Right hindlimb (tissue), 1 donor: ENCODE measurements at places on chromosomes 11 and 22.

- no peak for DNase-seq
Observed at GRCh38 chr11:77123591-77123990, 4.5 kb upstream of the MYO7A start.

DNA sequence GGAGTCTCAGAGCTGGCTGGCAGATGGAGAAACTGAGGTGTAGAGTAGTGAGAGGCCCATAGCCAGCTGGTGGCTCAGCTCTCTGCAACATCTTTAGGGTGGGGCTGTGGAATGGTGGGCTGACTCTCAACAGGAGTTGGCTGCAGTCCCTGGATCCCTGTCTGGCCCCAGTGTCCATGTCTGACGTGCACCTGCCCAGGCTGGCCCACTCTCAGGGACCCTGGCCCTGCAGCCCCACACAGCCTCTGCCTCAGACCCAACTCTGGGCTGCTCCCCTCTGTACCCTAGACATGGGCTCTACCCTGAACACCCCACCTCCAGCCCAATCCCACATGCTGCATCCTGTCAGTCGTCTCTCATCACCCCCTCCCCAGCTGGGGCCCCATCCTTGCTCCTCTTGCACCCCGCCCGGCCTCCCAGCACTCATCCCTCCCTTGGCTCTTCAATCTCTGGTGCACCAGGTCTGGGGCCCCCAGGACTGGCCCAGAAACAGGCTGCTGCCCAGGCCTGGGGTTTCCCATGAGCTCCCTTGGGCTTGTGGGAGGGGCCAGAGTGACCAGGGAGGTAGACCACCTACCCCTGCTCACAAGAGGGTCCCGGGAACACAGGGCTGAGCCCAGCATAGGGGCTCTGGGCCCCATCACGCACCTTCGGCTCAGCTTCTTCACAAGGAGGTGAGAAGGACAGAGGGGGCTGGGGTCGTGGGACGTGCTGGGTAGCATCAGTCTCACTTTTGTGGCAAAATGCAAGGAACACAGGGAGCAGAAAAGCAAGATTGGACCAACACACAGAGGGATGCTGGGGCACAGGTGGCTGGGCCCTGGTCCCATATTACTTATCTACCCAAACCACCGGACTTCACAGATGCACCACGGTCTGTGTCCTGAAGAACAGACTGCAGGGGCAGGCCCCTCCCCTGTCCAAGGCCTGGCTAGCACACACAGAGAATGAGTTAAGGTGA, 31.5 kb downstream of the ARVCF start:
- DNase-seq = peak; percentile 16

GRCh38 chr22:37282385-37282677, at the start of gene CYTH4:
Gene CYTH4, plus strand, starts transcription at chr22:37282508. Its CDS starts 62 bp downstream, at chr22:37282570.
- no peak for DNase-seq

- no peak for DNase-seq
Observed at GRCh38 chr11:94586978-94587377, 19.8 kb downstream of the PIWIL4 start.

DNA sequence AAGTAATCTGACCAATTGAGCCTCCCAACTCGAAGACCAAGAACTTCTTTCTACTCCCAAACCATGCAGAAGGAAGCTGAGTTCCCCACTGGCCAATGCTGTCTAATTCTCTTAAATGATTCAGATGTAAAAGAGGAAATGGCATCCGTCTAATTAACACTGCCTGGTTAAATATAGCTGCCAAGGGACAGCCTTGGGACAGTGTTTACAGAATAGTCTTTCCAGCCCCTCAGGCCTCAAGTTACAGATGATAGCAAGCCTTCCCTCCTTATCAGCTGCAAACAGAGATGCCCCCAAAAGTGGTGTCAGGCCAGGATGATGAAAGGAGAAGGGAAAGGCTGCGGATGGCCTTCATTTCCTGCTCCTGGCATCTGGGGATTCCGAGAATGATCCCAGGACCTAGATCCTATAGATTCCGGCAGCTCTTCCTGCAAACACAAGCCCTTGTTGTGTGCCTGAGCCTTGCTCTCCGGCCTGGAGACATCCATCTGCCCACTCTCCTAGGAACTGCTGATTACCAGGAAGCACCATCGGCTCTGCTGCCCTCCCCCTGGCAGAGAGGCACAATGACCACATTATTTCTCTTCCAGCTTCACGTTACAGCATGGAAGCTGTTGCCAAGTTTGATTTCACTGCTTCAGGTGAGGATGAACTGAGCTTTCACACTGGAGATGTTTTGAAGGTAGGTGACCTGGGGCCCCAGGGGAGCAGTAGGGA, 13.5 kb upstream of the TMA7B start:
- no peak for DNase-seq

DNA sequence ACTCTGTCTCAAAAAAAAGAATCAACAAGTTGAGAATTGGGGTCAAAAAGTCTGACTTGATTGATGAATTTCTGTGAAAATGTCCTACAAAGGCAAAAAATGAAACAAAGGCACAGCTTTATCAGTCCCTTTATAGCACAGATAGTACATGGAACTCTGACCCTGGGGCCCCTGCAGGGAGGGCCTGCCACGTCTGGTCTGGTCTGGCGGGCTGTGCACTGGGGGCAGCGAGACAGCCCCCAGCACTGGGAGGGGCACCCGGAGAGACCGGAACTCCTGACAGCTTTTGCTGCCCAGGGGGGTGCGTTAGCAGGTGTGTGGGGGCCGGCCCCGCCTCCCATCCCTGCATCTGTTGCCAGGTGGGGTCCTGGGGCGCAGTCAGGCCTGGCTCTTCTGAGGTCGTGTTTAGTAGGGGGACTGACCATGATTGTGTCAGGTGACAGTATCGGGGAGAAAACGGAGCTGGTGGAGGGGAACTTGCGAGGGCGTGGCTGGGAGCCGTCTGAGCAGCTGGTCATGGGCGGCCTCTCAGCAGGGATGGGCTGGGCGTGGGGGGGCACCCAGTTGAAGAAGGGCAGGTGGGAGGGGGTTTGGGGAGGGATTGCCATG, 51.7 kb downstream of the GRAMD4 start:
- DNase-seq = no peak

- peak; percentile 35 for DNase-seq
Observed at GRCh38 chr22:49853981-49854831, 562 bp downstream of the ZBED4 start.

GRCh38 chr11:116661056-116661455, 111.7 kb downstream of the BUD13 start:
- no peak for DNase-seq

DNA sequence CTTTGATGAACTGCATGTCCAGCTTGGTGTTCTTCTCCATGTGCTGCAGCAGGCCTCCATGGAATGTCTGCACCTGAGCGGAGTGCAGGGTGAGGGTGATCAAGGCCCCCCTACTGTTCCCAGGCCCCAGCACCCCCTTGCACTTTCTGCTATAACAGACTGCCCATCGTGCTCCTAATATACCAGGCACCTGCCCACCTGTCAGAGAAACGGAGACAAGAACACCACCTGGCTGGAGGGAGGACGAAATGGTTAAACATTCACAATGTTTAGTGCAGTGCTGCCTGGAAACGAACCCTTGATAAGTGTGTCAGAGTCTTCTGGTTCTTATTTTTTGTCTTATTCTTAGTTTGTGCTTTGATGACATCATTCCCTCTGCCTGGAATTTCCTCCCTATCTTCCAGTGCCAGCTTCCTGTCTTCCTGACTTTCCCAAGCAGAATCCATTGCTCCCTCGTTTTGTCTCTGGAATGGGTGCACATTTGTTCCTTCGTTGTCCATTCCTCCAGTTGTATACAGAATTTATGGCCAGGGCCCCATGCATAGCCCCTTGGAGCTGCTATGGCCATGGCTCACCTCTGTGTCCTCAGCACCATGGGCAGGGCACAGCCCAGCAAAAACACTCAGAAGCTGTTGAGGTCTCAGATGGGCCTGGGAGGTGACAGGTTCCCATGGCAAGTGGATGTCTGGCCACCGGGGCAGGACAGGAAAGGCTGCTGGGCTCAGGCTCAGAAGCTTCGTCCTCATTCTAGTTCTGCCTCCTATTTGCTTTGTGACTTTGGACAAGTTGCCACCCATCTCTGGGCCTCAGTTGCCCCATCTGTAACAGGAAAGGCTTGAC, 11.9 kb downstream of the BAIAP2L2 start:
- DNase-seq = no peak

DNA sequence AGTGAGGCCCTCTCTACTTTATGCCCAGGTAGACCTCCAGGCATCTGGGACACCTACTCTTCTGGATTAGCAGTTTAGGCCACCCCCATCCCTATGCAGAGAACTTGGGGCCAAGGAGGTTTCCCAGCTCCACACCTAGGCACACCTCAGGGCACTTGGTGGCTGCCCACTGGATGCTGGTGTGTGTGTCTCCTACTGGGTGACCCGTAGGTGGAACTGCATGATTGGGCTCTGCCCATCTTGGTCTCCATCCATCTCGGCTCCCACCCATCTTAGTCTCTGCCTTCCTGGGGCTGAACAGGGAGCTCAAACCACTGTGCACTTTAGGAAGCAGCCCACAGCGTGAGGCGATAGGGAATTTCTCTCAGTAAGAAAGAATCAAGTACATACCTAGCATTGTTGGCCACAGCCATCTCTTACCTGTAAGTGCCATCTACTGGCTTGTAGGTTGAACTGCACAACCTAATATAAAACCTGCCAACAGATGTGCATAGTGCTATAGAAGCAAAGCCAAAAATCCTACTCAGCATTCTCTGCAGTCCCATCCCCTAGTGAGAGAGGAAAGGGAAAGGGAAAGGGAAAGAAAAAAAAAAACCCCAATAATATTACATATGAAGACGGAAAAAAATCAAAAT, 61.6 kb upstream of the PTPN5 start:
- no peak for DNase-seq

GRCh38 chr11:45484326-45484883, 181.0 kb downstream of the CHST1 start:
- peak; percentile 6 for DNase-seq

DNA sequence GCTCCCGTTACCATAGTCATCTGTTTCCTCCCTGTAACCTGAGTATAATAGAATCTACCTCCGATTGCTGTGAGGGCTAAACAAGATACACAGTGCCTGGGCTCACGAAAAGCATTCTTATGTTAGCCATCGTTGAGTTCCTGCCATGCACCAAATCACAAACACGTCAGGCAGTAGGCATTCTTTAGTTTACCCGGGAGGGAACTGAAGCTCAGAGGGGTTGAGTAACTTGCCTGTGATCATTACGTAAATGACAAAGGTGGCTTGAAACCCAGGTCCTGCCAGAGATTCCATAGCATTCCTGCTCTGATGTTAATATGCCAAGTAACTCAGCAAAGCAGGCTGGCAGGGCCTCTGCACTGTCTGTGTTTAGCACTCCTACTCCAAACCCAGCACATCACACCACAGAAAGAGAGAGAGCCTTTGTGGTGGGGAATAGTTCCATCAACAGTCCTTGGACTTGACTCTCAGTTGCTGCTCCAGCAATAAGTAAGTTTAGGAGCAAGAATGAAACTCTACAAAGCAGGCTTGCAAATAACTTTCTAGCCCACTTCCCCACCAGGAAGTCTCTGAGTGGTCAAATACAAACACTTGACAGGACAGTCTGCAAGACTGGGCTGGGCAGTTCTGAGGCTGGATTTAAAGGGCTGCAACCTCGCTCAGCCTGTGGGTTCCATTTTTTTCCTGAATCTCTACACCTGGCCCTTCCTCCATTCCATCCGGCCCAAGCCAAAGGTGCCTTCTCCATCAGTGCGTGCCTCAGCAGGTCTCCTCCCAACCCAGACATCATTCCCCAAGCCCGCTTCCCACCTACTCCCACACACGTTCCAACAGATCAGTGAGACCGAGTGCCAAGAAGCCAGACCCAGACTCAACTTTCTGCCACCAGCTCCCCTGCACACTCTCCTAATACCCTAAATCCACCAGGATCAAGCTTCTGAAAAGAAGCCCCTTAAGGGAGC, 1.1 kb downstream of the SCN2B start:
- no peak for DNase-seq

GRCh38 chr22:36368359-36368983, 19.3 kb downstream of the MYH9 start:
- DNase-seq = no peak

DNA sequence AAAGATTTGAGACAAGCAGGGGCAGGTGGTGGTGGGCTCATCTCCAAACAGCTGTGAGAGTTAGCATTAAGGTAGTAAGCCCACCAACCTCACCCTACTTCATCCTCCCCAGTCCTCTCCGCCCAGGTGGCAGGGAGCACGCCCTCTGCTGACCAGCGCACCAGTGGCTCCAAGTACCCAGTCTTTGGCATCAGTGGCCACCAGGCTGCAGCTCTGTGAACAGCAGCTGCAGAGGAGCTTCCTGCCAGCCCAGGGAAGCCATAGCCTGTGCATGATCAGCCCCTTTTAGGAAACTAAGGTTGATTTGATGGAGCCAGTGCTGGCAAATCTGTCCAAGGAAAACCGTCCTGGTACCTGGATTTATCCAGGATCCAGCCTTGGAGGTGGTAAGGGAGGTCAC, 21.7 kb downstream of the CAVIN3 start:
- peak; percentile 42 for DNase-seq

DNA sequence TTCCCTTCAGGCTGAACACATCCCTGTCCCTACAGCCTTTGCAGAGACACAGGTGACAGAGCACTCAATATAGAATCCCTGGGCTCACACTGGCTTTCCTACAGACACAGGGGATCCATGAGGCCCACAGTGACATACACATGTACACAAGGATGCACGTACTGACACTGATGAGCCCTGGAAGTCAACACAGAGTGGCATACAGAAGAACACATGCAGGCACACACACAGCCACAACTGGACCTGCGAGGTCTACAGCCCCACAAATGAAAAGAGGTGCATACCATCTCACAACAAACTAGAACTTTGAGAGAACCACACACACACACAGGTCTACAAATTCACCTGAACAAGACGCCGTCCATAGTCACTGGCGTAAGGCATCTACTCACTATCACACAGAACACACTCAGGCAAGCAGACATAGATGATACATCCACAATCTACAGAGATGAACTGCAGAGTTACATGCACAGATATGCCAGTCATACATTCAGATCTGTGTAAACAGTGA, 3.5 kb upstream of the ZNF74 start:
- DNase-seq = no peak

GRCh38 chr11:32002311-32002710, 88.6 kb upstream of the RCN1 start:
- DNase-seq = no peak

DNA sequence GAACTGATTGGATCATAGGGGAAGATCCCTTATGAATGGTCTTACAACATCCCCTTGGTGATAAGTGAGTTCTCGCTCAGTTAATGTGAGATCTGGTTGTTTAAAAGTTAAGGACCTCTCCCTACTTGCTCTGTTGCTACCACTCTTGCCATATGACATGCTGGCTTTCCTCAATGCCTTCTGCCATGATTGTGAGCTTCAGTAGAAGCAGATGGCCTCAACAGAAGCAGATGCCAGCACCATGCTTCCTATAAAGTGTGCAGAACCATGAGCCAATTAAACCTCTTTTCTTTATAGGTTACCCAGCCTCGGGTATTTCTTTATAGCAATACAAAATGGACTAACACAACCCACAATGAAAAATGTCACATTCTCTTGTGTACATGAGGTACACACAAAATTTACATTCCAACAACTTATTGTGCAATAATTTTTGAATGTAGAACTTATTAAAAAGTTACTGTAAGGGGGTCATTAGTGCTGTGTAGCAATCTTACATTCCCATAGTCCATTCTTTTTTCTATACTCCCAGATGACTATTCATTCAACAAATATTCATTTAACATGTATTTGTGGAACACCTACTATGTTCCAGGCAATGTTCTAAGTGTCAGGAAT, 10.3 kb downstream of the CYP2R1 start:
- DNase-seq = no peak

- DNase-seq = peak; percentile 25
Observed at GRCh38 chr11:15507592-15507991, 392.9 kb downstream of the INSC start.

- DNase-seq = no peak
Observed at GRCh38 chr11:125948278-125949051, 2.6 kb downstream of the VSIG10L2 start.
